ENCODE measurements at places on chromosomes 5 and 9. TPM values are rescaled to one million over a fixed set of nuclear protein-coding genes. Genes with fewer than 3 reads are reported as not detected.

GRCh38 chr5:177189416-177189815 is 55.8 kb downstream of the NSD1 start:
- DNase-seq, result no peak

NMUR2 gene
- total RNA-seq, result not detected

GAS1 gene
- 11.6 TPM for total RNA-seq

TRIM7 gene
- total RNA-seq, result 3.0 TPM

DNA sequence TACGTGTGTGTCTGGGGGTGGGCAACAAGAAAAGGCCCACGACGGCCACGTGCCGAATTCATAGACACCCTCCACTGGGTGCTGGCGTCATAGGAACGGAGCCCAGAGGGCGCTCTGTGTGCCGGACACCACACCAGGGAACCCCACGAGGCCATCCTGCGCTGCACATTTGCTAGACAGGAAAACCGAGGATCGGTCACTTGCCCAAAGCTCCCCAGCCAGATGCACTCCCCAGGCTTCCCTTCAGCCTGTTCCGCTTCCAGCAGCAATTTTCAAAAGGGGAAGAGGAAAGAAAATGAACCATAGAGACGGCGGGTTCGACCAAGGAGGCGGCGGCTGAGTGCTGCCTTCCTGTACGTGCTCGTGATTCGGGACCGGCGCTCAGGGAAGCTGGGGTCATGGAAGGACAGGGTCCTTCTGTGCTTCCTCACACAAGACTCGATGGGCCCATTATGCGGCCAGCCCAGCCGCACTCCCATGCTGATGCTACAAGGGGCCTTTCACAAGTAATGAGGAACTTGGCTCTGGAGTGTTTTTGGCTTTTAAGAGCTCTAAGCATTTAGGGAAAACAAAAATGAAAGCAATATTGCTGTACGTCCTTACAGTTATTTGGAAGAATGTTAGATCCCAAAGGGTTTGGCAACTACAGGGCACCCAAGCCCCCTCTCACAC is 124.6 kb upstream of the SARDH start:
- no peak for DNase-seq

GRCh38 chr5:170636206-170636605 is 132.4 kb downstream of the KCNIP1 start:
- DNase-seq, result no peak

- DNase-seq, result no peak
These were observed 49.6 kb upstream of the ADAMTS19 start for GRCh38 chr5:129410488-129410887.

SLC25A2 gene
- 1.3 TPM for total RNA-seq

PCDHA4 gene
- total RNA-seq, result 1.5 TPM

DNA sequence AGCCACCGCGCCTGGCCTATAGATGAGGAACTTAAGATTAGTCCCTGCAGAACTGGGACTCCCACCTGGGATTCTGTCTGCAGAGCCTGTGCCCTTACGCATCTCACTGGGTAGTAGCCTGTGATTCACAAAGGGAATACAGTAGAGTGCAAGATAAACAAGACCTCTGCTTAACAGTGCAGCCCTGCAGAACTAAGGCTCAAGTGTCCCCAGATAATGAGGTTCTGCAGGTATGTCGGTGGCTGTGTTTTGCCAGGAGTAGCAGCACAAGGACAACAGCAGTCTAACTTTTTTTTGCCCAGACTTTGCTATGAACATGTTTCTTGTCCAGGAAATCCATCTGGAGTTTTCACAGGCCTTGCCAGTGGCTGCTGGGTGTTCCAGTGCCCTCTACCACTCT is 59.7 kb downstream of the DCP2 start:
- no peak for DNase-seq

- DNase-seq, result no peak
These were observed 11.8 kb downstream of the SHC3 start for GRCh38 chr9:89166852-89167251.

PAEP gene
- total RNA-seq, result not detected

DOCK8 gene
- total RNA-seq, result 65.8 TPM

DNA sequence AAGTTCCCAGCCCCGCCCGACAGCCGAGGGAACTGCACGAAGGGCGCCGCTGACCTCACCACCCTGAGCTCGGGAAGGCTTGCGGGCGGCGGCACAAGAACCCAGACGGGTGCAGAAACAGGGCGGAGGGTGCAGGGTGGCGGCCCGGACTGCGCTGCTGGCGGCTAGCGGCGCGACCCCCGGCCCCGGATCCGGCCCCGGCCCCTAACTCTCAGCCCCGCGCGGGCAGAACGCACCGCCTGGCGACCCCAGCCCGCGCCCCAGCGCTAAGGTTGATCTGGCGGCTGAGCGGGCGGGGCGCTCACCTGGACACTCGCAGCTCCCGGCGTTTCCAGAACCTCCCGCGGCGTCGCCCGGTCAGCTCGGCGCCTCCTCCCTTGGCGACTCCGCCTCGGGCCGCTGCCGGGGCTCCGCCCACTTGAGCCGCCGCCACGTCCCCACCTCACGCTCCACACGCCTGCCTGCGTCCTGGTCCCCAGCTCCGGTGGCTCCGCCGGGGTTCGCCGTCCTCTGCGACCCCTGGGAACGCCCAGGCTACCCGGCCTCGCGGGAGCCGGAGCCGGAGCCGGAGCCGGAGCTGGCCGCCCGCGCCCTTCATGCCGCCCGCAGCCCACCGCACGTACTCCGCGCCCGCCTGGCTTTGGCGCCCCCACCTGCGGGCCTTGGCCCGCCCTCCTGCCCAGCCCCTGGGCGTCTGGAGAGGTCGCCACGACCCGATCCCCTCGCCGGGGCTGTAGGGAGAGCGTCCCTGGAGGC is at the start of gene P4HA2:
TSS of gene P4HA2 (minus strand) at position 369 of the 756 bp plus-strand sequence. CDS start 9,227 bp downstream, outside the sequence.
- peak; percentile 88 for DNase-seq

DNA sequence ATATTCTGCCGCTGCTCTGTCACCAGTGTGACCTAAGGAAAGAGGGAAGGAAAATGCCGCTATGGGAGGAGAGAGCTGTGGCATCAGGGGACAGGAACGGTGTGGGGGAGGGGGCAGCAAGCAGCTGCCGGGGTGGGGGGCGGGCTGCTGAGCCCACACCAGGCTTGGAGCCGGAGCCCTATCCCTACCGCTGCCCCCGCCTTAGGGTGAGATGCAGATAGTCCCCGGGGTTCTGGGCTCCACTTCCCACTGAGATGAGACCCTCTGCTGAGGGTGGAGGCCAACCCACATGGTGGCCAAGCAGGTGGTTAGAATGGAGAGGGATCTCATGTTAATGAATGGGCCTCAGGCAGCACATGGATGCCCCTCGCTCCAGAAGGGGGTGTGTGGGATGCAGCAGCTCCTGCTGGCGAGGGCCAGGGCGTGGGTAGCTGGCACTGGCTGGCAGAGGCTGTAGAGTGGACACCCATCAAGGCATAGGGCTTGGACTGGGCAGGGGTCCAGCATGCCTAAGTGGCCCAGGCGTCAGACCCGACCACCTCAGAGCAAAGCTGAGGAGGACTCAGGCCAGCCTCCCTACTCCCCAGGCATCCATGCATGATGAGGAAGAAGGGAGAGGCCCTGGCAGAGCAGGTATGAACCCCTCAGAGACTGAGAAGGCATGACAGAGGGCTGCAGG is 131.5 kb downstream of the ZNF354C start:
- no peak for DNase-seq

PCDHGA4 gene
- 4.2 TPM for total RNA-seq

DNA sequence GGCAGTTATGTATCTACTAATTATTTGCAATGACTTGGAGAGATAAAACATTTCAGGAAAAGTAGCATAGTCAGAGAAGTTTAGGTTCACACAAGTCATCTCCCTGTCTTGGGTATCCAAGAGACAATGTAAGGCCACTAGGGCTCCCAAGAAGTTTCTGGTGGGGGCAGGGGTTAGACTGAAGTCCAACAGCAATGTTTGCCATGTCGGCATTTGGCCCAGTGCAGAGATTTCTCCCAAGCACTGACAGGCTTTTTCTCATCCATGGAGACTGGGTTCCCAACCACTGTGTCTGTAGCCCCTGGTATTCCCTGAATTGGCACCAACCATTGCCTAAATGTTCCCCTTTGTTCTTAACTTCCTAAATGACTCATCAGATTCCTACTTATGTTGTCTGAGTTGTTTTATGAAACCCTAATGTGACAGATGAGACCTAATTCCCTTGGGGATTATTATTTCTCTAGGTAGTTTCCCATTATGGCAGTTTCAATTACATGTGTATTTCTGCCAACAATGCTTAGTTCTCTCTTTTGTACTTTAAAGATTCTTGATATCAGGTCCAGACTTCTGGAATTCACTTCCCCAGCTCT is 103.6 kb upstream of the EGFLAM start:
- DNase-seq, result no peak

NREP gene
- 8.5 TPM for total RNA-seq

- no peak for DNase-seq
These were observed 10.0 kb downstream of the SPARC start for GRCh38 chr5:151676719-151677118.

PPP2CA gene
- 110 TPM for total RNA-seq

SYNPO gene
- 73.9 TPM for total RNA-seq

KCNIP1 gene
- not detected for total RNA-seq

DNA sequence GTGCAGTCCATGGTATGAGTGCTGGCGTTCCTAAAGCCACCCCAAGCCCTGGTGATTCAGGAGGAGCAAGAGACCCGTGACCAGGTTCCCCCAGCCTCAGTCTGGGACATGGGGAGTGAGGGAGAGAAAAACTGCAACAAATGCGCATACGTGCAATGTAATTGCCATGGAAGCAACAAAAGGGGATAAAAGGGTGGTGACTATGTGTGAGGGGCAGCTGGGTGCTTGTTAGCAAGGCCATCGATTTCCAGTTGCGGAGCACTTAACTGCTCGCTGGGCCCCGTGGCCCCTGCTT is 709 bp upstream of the SH3PXD2B start:
- no peak for DNase-seq

GABBR2 gene
- 12.2 TPM for total RNA-seq

DNA sequence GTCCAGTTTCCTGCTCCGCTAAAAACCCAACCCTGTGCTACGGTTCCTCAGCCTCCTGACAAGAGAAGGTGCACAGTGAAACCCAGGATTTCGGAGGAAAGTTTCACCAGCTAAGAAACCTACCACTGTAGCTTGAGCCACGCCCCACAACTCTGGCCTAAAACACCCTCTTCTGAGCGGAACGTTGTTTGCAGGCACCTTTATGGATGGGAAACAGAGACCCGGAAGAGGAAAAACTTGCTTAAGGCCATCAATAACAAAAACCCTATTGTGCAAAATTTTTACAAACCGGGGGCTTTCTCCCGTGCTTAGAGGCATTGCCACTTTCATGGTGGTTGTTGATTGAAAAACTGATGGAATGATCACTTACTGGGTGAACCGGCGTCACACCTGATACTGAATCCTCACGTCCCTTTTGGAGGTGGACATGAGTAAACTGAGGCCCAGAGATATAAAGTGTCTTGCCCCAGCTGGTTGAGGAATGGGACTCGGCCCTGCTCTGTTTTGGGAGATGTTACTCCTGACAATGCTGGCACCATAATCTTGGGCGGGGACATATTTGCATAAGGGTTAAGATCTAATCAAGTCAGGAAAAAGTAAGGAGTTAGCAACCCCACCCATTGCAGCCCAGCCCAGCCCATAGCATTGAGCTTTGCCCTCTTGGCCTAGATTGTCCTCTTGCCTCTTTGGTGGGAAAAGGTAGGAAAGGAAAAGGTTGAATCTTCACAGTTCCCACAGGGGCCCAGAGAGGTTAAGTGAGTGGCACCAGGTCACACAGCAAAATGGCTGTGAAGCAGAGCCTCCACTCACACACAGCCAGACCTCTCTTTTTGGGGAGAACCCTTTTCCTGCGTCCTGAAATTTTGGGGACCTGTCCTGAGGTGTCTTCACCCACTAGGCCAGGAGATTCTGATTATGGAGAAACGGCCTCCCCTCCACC is 23.2 kb upstream of the PTGS1 start:
- DNase-seq, result no peak

GRCh38 chr9:128120741-128121465 is 6.6 kb downstream of the PTGES2 start:
- no peak for DNase-seq

INPP5E gene
- 13.5 TPM for total RNA-seq

GARNL3 gene
- total RNA-seq, result 59.0 TPM

- peak; percentile 82 for DNase-seq
These were observed 4.0 kb upstream of the MYORG start for GRCh38 chr9:34380511-34381315.

DNA sequence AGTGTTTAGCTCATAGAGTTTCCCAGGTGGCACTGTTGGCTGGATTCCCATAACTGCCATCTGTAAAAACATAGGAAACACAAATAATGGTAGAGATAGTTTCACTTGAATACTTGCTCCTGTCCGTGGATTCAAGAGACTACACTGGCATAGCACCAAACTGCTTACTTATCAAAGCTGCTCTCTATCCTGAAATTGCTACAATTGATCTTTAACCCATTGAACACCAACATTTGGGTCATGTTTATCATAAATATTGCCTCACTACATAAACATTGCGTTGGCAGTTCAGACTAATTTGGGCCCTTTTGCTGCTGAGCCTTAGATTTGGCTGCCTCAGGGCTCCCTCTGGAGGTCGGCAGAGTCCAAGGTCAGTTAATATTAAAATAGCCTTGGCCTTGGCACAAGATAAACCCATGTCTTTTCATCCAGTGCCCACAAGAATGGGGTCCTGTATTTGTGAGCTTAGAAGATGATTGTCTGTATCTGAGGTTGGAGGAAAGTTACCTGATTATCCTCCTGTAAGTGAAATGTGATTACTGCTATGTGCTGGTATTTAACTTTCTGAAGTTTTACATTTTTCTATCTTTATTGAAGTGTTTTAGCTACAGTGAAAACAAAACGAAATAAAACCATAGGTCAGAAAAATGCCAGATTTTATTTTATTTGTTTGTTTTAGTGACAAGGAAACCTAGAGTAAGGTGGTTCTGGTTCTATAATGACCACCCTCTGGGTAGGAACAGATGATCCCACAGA is 4.0 kb upstream of the RANBP3L start:
- peak; percentile 57 for DNase-seq

GRCh38 chr5:167752936-167753335 is 538.5 kb upstream of the WWC1 start:
- no peak for DNase-seq

- no peak for DNase-seq
These were observed 32.2 kb downstream of the PRLR start for GRCh38 chr5:35198075-35198474.

- DNase-seq, result no peak
These were observed 42.5 kb upstream of the TAF1L start for GRCh38 chr9:32677931-32678330.

DNA sequence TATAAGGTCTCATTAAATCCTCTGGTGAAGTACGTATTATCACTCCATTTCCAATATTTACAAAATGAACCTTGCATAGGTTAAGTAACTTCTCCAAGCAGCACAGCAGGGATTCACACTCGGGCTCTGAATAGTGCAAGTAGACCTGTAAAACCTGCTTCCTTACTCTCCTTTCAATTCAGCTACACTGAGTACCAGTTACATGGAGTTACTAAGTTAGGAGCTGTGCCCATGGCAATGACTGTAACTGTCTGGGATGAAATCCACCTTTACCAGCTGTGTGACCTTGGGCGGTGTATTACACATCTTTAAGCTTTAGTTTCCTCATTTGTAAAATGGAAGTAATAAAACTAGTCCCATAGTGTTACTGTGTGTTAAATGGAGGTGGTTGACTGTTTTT is 15.9 kb upstream of the MOB3B start:
- no peak for DNase-seq

GRCh38 chr5:126428421-126428820 is 5.2 kb downstream of the GRAMD2B start:
- DNase-seq, result no peak

Data from ureter (tissue), 1 donor.